Ureter (tissue), 1 donor: ENCODE measurements at places on chromosomes 5 and 9. TPM values are rescaled to one million over a fixed set of nuclear protein-coding genes. Genes with fewer than 3 reads are reported as not detected.

ZNF454 gene
- total RNA-seq: 4.9 TPM

YIPF5 gene
- 45.0 TPM for total RNA-seq

SAXO1 gene
- 0.57 TPM for total RNA-seq

SPATA31A7 gene
- total RNA-seq: not detected

ARID3C gene
- not detected for total RNA-seq

CA9 gene
- not detected for total RNA-seq

TAF11L10 gene
- total RNA-seq: not detected

GLDC gene
- 117 TPM for total RNA-seq

ACOT12 gene
- not detected for total RNA-seq

EDIL3 gene
- total RNA-seq: 6.8 TPM

IL5 gene
- not detected for total RNA-seq

PLCXD3 gene
- total RNA-seq: 4.5 TPM

HTR4 gene
- total RNA-seq: not detected

FOXD4L3 gene
- not detected for total RNA-seq

ANKRD18B gene
- 12.3 TPM for total RNA-seq

TRPM6 gene
- total RNA-seq: 2.6 TPM

ECSCR gene
- 31.1 TPM for total RNA-seq

SH3GL2 gene
- total RNA-seq: 1.2 TPM

RNF145 gene
- 96.1 TPM for total RNA-seq

NDUFA8 gene
- total RNA-seq: 38.1 TPM

DDX4 gene
- total RNA-seq: not detected

BASP1 gene
- total RNA-seq: 77.8 TPM

AHRR gene
- 7.4 TPM for total RNA-seq

IL9 gene
- total RNA-seq: not detected

FOXD4L5 gene
- total RNA-seq: 0.21 TPM

RAB3C gene
- total RNA-seq: 5.8 TPM

ENTPD2 gene
- 1.3 TPM for total RNA-seq

ACSL6 gene
- 0.81 TPM for total RNA-seq

ADCY2 gene
- 13.1 TPM for total RNA-seq

HMCN2 gene
- 9.5 TPM for total RNA-seq

ANKRD31 gene
- total RNA-seq: 1.0 TPM

SOX30 gene
- total RNA-seq: 0.52 TPM
